ENCODE measurements at places on chromosomes 16 and 17.

DNA sequence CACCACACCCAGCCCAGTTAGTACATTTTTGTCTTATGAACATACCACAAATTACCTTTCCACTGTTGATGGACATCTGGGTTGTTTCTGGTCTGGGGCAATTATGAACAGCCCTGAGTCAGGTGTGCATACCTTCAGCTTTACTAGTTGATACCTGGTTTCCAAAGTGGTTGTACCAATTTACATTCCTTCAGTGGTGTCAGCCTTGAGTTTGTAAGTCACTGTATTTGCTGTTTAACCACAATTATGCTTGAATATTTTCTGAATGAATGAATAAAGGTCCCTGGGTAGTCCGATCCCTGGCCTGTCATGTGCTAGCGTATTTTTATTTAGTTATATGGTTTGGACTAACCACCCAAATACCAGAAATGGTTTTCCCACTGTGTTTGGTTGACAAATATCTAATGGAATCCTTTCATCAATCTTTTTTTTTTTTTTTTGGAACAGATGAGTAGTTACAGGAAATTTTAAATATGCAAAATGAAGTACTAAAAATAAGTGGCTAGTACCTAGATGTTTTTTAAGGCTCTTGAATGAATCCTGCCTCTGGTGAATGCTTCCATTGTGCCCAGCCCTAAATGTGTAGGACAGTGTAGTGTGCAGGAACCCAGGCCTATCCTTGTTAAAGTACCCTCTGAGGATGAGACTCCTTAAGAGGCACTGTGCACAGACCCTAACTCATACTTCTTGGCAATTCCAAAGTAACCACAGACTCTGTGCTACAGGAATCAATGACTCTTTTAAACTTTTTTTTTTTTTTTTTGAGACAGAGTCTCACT lies 3.7 kb downstream of the DUSP14 start:
- no peak for DNase-seq

DNA sequence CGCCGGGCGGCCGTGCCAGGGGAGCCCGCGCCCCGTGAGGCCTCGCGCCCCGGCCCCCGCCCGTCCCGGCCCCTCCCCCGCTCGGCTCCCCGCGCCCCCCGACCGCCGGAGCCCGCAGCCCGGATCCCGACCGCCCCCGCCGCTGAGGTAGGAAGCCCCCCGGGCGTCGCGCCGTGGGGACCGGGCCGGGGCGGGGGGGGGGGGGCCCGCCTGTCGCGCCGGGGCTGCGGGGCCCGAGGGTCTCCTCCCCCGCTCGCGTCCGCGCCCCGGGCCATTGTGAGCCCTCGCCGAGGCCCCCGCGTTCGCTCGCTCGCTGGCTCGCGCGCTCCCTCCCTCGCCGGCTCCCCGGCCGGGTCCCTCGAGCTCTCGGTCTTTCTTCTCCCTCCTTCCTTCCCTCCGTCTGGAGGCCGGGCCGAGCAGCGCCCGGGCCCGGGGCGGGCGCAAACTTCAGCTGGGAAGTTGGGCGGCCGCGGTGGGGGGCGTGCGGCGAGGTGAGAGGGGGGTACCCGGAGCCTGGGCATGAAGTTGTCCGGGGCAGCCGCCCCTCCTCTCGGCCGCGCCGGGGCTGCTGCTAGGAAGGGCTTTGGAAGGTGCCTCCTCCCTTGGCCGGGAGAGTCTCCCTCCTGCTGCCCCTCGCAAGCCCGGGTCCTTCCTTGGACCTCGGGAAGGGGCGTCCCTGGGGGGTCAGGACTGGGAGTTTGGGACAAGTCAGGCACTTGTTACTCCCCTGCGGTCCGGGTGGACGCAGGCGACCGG lies 419 bp downstream of the GLIS2 start:
- no peak for DNase-seq

- no peak for DNase-seq
These were observed 14.4 kb upstream of the ALOX12 start for GRCh38 chr17:6981426-6981825.

- no peak for DNase-seq
These were observed 53.6 kb upstream of the ANKFN1 start for GRCh38 chr17:56099649-56100048.

GRCh38 chr16:77919761-77920415 lies 102.5 kb upstream of the CLEC3A start:
- no peak for DNase-seq

DNA sequence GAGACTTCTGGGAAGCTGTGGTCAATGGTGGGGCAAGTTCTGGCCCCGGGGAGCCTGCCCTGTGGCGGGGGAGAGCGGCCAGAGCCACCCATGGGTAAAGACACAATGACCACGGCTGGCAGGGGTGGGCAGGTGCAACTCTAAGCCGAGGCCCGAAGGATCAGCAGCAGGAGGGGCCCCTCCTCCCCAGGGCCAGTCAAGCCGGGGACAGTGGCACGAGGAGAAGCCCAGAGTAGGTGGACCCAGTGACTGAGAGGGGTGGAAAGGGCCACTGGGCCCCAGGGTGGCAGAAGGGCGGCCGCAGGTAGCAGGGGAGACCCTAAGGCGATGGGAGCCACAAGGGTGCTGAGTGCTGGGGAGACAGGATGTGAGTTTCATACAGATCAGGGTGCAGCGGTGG lies 17.7 kb downstream of the TMEM204 start:
- DNase-seq, result no peak

GRCh38 chr16:74601126-74601871 lies 5.6 kb downstream of the GLG1 start:
- no peak for DNase-seq

DNA sequence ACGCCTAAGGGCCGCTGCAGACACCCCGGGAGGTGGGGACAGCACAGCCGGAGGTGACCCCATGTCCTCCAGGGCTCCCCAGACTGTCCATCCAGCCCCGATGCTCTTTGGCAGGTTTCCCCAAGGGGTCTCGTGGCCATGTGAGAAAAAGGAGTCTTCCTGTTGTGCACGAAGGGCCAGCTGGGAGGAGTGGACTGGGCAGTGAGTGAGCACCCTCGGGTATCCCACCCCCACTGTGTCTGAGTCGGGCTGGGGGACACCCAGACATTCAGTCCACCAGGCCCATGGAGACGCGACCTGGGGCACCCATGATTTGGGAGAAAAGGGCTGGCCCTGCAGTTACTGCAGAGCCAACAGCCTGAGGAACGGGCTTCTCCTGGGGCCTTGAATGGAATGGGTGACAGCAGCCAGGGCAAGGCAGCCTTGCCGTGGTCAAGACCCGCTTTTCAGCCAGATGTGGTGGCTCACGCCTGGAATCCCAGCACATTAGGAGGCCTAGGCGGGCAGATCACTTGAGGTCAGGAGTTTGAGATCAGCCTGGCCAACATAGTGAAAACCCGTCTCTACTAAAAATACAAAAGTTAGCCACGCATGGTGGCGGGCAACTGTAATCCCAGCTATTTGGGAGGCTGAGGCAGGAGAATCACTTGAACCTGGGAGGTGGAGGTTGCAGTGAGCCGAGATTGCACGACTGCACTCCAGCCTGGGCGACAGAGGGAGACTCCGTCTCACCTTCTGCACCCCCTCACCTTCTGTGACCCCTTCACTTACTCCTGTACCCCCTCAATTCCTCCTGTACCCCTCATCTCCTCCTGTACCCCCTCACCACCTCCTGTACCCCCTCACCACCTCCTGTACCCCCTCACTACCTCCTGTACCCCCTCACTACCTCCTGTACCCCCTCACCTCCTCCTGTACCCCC lies 24.1 kb upstream of the CAPN15 start:
- no peak for DNase-seq

- no peak for DNase-seq
These were observed 3.1 kb upstream of the TNFSF13 start for GRCh38 chr17:7555320-7555948.

DNA sequence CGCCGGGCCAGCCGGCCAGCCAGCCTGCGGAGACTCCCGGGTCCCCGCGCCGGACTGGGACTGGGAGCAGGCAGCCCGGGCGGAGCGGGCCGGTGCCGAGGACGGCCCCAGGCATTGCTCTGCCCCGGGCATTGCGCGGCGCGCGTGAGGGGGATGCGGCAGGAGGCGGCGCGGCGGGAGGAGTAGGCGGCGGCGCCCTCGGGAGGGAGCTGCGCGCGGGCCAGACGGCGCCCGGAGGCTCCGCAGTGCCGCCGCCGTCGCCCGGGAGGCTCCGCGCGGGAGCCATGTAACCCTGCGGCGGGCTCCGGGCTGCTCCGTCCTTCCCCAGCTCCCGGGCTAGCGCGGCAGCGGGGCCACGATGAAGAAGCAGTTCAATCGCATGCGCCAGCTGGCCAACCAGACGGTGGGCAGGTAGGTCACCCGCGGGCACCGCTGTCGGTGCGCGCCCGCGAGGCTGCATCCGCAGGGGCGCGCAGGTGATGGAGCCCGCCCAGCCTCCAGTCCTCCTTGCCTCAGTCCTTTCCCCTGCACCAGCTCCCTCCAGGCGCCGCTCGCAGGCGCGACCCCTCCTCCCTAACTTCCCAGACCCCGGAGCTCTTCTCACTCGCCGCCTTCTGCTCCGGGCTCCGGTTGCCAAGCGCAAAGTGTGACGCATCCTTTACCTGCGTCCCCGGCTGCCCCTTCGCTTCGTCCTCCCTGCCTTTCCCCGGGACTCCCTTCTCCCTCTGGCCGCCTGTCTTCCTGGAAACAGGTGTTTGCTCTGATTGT lies at the start of gene ARHGAP44:
Gene ARHGAP44, plus strand, starts transcription at position 18 of the 768 bp plus-strand sequence. Its CDS starts 341 bp downstream, at position 359.
- no peak for DNase-seq

- DNase-seq, result no peak
These were observed 37.8 kb upstream of the MAF start for GRCh38 chr16:79638386-79638785.

- no peak for DNase-seq
These were observed 5.4 kb downstream of the EPN3 start for GRCh38 chr17:50537721-50538548.

DNA sequence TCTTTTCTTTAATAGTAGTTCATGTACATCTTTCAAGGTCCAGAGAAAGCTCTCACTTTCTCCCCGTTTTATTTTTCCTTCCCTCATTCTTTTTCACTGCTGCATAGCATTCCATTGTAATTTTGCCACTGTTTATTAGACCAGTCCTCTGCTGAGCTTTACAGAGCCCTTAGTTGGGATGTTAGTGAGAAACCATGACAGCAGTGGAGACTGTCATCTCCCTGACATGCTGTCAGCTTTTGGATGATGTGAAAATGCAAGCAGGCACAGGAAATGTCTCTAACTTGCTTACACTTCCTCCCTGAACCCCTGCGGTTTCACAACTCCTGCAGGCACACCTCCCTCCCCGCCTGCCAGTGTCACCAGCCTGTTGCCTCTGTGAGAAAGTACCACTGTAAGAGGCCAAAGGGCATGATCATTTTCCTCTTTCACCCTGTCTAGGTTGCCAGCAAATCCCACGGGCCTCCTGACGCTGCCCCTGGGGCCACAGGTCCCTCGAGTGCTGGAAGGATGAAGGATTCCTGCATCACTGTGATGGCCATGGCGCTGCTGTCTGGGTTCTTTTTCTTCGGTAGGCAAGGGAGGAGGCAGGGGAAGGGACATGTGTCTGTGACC lies at the start of gene ITGAL:
Gene ITGAL, plus strand, starts transcription at position 415 of the 615 bp plus-strand sequence. Its CDS starts 96 bp downstream, at position 511.
- peak; percentile 13 for DNase-seq

DNA sequence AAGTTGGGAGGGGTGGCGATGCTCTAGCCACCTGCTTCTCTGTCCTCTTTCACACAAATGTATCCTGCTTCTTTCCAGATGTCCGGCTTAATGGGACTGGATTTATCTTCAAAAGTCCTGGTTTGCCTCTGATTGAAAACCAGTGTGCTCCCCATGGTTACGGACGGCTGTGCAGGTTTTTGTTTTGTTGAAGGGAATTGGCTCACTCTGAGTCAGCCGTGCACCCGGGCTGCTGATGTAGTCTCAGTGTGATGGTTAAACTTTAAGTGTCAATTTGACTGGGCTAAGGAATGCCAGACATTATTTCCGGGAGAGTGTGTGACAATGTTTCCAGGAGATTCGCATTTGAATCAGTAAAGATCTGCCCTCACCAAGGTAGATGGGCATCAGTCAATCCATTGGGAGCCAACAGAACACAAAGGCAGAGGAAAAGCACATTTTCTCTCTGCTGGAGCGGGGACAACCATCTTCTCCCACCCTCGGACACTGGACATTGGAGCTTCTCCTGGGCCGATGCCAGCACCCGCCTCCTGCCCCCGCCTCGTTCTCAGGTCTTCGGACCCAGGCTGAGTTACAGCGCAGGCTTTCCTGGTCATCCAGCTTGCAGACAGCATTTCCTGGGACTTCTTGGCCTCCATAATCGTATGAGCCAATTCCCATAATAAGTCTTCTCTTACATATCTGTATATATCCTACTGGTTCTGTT lies 126.9 kb upstream of the TNRC6C start:
- no peak for DNase-seq

DNA sequence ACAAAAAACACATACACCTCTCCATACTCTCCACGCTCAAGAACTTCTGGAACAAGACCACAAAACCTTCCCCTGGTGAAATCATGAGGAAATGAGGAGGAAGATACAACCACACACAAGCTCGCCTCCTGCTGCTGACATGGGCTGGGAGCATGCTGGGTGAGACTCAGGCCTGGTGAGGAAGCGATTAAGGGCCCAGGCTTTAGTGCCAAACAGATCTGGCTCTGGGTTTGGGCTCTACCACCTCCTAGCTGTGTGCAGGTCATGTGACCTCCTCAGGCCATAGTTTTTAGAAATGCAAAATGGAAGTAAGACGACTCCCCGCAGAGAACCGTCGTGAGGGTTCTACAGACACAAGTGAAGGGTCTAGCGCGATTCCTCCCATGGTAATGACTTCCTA lies 41.3 kb downstream of the VAC14 start:
- DNase-seq, result no peak

GRCh38 chr16:50526796-50527195 lies 21.4 kb upstream of the NKD1 start:
- no peak for DNase-seq

- DNase-seq, result no peak
These were observed 30.3 kb downstream of the ATPAF2 start for GRCh38 chr17:18008496-18009268.

DNA sequence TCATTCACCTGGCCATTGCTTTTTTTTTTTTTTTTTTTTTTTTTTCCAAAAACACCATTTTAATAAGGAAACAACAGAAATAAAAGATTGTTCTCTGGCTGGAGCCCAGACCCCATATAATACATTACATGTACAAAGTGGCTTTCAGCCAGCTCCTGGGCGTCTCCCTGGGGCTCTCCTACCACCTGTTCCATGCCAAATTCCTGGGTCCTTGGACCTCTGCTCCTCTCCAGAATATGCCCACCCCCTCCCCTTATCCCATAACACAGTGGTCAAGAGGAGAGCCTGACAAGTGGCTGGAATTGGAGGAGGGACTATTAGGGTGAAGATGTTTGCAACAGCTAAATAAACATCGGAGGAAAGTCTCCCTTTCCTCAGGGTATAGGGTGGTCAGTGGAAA lies 3.6 kb upstream of the PHF12 start:
- no peak for DNase-seq

GRCh38 chr17:40862985-40863733 lies 3.9 kb downstream of the KRT12 start:
- no peak for DNase-seq

DNA sequence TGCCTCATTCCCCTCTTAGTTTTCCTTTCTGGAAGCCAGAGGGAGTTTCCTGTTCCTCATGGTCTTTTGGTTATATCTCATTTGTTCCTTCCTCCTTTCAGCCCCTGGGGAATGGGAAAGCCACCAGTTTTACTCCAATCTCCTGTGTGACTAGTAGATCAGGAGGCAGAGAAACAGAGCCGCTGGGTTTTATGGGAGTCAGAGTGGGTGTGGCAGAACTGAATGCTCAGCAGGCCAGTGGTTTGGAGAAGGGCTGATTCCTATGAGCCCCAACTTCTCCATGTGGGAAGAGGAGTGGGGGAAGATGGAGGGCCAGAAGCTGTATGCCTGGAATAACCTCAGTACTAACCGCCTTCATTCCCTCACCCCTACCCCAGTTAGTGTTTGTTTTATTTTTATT lies 4.1 kb downstream of the DNAH2 start:
- no peak for DNase-seq
